ENCODE measurements at places on chromosomes 2 and 18.

- no peak for DNase-seq
Measured at GRCh38 chr2:20224164-20224715, 690 bp downstream of the SDC1 start.

- DNase-seq: no peak
Measured at GRCh38 chr2:43349904-43350303, 123.5 kb upstream of the ZFP36L2 start.

GRCh38 chr2:239202836-239203235 is 198.0 kb downstream of the HDAC4 start:
- DNase-seq: no peak

GRCh38 chr18:2717407-2717806 is 61.9 kb downstream of the SMCHD1 start:
- no peak for DNase-seq

DNA sequence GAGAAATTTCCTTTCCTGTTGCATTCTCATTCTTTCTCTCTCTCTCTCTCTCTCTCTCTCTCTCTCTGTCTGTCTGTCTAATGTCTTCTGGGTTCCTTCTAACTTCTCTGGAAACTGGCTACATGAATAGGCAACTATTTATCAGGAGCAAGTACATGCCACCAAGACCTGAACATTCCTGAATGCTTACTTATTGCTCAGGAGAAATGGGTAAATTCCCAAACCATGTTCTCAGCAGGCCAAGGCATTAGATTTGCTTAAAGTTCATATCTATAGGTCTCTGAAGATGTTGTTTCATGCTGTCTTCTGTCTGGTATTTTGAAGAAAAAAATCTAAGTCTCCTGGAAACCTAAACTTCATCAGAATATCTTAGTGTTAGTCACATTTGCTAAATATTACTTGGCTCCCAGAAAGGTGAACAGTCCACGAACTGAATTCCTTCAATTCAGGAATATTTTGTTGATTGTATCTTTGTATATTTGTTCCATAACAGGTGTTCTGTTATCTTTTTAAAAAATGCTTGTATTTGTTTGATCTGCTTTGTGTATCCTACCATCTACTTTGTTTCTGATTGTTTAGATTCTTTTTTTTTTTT is 77.2 kb upstream of the FIGN start:
- no peak for DNase-seq

GRCh38 chr2:221034973-221035372 is 537.1 kb downstream of the EPHA4 start:
- DNase-seq: no peak

DNA sequence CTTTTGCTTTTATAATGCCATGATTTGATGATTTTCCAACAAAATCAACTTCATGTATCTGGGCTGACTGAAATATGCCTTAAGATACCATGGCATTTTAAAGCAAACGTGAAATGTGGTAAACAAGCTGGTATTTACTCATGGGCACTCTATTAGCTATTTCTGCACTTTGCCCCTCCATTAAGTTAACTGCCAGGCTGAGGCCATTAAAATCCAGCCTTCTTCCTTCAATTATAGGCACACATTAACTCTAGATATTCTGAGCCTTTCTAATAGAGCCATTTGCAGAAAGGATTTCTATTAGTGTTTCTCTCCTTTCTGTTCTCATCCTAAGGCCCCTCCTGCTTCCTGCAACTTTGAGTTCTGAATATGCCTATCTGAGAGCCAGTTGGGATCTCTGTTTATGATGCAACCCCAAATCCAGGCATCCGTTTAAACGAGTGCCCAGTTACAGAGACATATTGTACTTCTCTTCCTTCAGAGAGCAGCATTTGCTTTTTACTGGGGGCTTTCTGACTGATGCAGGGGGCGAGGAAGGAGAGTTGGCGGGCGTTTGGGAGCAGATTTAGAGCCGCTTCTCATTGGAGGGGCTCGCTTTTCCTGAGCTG is 1.6 kb upstream of the KCNJ3 start:
- DNase-seq: no peak

GRCh38 chr2:171430516-171431410 is 3.0 kb downstream of the METTL8 start:
- DNase-seq: no peak

GRCh38 chr2:44275927-44276303 is 635 bp downstream of the SLC3A1 start:
- DNase-seq: no peak

GRCh38 chr18:3345452-3345851 is 83.5 kb downstream of the MYL12B start:
- DNase-seq: no peak

DNA sequence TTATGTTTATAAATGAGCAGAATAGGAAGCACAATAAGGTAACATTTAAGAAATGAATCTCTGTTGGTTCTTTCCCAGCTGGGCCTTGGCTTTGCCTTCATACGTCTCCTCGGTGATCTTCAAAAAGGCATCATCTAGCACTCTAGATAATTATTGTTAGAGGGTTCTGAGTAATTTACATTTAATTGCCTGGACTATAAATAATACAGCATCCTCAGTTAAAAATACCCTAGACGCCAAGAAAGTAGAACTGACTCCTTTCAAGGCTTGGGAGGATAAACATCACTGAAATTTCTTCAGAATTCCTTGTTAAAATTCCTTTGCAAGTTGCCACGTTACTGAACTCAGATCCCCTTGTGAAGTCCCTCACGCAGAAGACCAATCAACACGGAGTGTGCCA is 199.7 kb upstream of the BOD1L2 start:
- no peak for DNase-seq

GRCh38 chr2:30201990-30202389 is 29.3 kb upstream of the LBH start:
- DNase-seq: no peak

DNA sequence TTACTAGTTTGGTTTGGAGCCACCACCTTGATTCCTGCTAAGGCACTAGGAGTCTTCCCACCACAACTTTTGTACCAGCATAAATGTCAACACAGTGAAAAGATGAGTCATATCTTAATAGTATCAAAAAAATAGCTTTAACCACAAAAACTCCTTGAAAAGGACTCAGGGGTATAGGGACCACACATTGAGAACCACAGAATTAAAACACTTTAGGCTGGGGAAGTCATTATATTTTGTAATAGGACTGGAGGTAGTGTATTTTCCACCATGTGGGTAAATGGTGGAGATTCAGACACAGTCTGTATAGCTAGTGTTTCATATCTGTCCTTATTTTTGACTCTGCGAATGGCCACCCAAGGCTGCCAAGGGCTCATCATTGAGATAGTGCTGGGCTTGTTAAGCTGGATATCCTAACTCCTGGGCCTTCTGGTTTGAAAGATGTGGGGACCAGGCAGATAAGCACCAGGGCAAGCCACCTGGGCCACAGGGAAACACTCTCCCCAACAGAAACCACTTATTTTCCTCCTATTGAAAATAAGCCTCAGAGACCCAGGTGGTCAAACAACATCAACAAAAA is 19.1 kb upstream of the FHL2 start:
- DNase-seq: no peak

DNA sequence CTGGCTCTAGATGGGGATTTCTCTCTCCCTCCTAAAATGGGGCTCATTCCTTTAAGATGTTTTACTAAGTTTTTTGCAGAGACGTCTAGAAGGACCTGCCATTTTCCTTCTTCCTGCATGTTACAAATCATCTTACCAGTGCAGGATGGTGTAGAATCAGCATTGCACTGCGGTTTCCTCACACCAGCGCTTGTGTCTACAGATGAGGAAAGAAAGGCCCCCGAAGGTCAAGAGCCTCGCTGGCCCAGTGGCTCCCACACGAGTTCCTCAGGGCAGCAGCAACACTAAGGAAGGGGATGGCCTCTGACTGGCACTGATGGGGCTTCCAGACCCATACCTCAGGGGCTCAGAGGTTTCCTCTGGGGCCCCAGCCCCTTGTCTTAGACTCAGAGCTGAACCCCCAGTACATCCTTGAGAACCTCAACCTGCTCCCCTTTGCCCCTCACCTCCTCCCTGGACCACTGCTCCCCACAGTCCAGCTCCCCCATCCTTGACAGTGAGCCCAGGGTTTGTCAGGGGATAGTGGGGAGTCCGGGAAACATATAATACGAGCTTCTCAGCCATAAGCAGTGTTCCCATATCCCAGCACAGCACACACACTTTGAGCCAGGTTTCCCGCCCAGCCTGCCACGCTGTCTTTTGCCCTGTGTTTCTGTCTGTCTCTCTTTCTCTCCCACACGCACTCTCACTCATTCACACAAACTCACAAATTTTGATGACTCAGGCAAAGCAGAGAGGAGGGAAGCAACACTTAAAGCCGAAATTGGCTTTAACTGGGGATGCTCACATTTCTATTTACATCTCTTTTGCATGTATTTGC is 29.4 kb downstream of the ZFP36L2 start:
- DNase-seq: no peak

DNA sequence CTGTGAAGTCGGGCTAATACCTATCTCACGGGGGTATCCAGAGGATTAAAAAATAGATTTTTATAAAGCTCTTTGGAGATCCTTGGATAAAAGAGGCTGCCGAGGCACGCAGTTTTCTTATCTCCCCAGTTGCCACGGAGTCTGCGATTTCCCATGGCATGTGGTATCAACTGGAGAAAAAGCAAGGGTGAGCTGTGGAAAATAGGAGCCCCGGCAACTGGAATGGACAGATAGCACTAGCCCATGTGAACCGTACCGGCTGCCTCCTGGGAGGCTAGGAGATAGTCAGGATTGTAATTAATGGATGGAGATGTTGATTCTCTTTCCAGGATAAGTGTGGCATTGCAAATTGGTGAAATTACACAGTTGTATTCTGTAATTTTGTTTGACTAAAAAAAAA is 407.6 kb upstream of the KCNH7 start:
- DNase-seq: no peak

- no peak for DNase-seq
Measured at GRCh38 chr2:109604597-109604996, 9.2 kb downstream of the SEPTIN10 start.

DNA sequence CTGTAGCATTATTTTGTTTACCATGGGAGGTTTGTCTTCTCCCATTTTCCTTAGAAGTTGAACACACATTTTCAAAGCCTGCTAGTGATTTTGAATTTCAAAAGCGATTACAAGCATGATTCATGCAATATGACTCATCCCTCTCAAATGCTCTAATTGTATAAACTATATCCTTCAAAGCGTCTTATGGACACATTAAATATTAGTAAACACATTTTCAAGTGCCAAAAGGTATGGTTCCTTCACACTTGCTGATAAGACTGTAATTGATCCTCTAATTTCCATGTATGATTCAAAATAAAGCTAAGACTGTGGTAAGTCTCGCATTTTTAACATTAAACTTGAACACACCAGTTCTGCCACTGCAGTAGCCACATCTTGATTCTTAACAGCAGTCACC is 512.9 kb downstream of the LRRTM4 start:
- DNase-seq: no peak

DNA sequence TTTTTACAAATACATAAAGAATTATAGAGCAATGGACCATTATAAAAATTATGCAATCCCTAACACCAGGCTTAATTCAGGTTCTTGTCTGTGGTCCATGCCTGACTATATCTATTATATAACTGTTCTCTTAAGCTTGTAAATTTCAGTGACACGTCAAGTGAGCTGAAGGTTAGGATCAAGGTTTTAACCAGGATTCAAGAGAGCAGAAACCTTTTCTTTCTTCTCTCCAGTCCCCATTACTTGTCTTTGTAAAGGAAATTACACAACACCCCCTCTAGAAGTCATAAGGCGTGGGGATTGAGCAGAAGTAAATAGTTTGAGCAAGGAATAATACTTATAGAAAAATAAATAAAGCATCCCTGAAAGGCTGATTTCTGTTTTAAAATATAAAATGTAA is 122.0 kb downstream of the ZNF521 start:
- no peak for DNase-seq

- DNase-seq: no peak
Measured at GRCh38 chr18:72444111-72444797, 99.9 kb downstream of the CBLN2 start.

DNA sequence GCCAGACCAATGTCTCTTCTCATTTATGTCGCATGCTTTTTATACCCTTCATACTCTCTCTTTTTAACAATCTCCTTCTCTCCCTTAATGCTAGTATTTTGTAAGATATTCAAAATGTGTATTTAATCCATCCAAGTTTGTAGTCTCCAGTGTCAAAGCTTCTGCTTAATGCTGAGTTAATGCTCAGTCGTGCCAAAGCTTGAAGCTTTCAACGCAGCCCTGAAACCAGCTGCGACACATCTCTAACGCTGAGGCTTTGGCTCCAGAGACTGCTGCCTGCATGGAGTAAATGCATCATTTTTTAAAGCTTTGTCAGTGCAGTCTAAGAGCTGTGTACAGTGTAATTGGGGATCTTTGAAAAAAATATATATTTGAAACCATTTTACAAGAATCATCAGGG is 2108.8 kb upstream of the PIK3C3 start:
- DNase-seq: no peak

DNA sequence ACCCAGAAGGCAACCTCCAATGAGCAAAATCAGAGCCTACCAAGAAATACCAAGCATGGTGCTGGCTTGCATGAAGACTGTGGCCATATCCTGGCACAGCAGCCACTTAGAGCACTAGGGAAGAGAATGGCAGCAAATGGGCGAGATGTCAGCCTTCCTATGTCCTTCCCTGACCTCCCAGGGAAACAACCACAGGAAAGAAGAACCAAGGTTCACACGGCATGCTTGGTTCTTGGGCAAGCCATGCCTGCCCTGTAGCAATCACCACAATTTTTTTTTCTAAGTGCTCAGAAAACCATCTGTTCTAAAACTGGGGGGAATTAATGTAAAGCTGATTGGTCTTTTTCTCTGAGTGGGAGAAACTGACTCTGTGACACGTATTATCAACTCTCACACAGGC is 27.8 kb downstream of the GALNT14 start:
- no peak for DNase-seq

DNA sequence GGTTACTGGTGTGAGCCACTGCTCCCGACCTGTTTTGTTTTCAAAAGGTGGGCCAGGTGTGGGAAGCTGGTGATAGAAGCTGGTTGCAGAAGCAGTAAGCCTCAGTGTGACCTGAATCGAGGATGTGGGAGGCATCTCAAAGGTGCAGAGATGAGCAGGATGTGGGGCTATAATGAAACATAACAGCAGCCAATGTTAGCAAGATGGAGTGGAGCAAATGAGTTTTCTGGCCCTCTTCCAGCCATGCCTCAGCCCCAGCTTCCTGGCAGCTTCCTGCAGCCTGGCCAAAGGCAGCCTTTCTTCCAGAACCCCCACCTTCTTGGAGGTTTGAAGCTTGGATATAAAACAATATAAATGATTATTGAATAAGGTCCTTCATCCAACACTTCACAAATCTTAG is 184.8 kb downstream of the NCK2 start:
- DNase-seq: peak; percentile 16

DNA sequence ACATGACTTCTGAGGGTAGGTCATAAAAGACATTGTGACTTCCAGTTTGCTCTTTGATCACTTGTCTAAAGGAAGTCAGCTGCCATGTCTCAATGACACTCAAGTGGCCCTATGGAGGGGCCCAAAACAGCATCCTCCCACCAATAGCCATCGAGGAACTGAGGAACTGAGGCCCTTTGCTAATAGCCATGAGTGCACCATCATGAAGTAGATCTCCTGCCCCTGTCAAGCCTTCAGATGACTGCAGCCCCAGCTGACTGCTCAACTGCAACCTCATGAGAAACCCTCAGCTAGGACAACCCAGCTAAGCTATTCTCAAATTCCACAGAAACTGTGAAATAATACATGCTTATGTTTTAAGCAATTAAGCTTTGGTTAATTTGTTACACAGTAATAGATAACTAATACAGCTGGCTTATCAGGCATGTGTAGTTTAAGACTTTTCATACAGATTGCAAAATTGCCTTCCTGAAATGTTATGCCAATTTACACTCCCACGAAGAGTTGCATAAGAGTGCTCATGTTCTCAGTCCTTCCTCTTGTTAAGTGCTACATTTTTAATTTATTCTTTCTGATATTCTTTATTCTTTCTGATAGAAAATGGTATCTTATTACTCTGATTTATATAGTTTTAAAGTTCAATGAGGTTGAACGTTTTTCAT is 105.6 kb upstream of the NDUFV2 start:
- DNase-seq: no peak
